Right forelimb (tissue), 1 donor: ENCODE measurements at places on chromosomes 7 and 10.

DNA sequence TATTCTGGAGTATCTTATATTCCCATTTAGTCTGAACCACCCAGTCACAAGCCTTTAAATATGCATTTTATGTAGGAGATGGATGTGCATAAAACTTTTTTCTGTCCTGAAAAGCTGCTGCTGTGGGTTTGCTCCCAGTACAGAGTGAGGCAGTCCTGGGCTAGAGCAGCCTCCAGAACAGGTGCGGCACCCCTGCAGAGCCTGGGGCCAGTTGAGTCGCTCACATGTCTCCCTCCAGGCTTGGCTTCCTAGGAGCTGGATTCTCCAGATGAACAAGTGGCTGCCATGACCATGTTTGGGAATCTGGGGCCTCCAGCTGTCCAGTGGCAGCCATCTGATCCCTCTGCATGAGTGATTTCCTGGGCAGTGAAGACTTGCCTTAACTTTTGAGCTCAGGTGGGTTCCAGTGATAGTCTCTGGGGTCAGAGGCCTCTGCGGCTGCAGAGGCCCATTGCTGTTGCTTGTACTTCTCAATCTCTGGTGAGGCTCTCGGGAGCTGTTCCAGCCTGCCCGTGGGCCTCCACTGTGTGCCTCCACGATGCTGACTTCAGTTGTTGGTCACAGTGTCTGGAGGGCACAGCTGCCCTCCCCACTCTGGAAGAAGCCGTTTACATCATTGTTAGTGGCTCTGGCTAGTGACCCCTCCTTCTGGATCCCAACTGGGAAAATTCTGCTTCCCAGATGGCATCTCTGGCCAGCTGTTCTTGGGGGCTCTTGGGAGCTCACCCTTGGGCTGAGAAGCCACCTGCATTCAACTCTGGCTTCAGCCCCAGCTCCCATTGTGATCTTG, 120.4 kb downstream of the EMX2 start:
- no peak for DNase-seq

DNA sequence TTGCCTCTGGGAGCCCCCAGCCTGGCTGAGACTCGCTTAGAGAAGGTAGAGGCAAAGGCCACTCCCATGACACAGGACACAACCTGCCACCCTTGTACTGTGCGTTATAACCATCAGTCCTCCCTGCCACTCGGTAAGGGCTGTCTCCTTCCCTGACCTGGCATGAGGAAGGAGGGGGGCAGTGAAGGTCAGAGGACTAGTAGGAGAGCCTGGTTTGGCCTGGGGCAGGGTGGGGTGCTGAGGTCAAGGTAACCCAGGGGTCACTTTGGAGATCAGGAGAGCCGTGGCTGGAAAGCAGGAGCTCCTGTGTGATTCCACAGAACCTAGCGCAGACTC, 6.9 kb upstream of the TNRC18 start:
- DNase-seq: no peak

- DNase-seq: peak; percentile 65
Measured at GRCh38 chr10:118594392-118595063, 920 bp downstream of the PRLHR start.

DNA sequence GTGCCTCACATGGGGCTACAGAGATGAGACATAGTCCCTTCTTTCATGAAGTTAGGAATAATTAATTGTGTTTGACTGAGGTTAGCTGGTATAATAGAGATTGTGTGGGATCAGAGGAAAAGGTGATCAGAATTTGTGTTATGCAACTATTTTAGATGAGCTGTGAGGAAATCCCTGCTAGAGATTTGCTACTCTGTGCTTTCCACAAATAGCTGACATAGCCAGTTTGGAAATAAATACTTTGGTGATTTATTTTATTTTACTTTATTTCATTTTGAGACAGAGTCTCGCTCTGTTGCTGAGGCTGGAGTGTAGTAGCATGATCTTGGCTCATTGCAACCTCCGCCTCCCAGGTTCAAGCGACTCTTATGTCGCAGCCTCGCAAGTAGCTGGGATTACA, 32.3 kb downstream of the ST7 start:
- no peak for DNase-seq

GRCh38 chr10:48774416-48775205, 89.9 kb downstream of the WDFY4 start:
- no peak for DNase-seq

DNA sequence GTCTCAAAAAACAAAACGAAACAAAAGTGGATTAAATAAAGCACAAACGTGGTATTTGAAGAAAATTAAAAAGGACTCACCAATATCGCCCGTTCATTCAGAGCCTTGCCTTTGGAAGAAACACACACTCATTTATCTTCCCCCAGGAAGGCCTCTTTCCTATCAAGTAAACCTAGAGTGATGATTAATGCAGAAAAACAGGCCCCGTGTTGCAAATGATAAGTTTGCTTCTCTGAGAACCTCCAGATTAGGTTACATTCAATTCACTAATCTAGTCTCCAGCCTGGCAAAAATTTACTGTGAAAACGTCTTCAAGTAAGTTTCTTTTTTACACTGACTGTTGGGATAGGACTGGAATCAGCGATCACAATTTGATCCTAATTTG, 78.0 kb upstream of the C1GALT1 start:
- no peak for DNase-seq

- DNase-seq: no peak
Measured at GRCh38 chr7:41576166-41576565, 126.7 kb downstream of the INHBA start.

DNA sequence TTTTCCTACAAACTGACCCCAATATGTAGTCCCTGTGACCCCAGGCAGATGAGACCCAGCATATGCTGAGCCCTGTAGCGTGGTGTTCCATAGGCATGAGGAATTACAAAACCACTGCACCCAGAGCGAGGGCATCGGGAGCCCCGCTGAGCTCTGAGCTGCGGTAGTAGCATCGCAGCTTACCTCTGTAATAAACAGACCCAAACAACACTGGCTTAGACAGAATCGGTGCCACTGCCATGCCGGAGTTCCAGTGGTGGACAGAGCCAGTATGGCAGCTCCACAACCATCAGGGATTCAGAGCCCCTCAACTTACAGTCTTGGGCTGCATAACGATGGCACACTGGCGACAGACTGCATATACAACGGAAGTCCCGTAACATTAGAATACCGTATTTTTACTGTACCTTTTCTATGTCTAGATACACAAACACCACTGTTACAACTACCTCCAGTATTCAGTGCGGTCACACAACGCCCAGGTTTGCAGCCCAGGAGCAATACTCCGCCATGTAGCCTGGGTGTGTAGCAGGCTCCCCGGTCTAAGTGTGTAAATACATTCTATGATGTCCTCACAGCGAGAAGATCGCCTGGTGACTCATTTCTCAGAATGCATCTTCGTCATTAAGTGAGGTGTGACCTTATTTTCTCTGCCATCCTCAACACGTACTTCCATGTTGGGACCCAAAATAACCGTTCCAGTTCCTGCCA, 68.8 kb downstream of the PROSER2 start:
- DNase-seq: no peak

- DNase-seq: no peak
Measured at GRCh38 chr10:111098679-111099437, 22.0 kb downstream of the ADRA2A start.

- DNase-seq: no peak
Measured at GRCh38 chr7:35691366-35691765, 3.6 kb downstream of the HERPUD2 start.

GRCh38 chr10:15813415-15813814, 46.9 kb downstream of the MINDY3 start:
- DNase-seq: no peak

- DNase-seq: no peak
Measured at GRCh38 chr7:150654692-150655091, 22.5 kb upstream of the GIMAP6 start.

GRCh38 chr7:38291117-38291647, 17.7 kb upstream of the TARP start:
- DNase-seq: no peak

GRCh38 chr7:20264623-20265022, 47.4 kb upstream of the MACC1 start:
- DNase-seq: no peak

DNA sequence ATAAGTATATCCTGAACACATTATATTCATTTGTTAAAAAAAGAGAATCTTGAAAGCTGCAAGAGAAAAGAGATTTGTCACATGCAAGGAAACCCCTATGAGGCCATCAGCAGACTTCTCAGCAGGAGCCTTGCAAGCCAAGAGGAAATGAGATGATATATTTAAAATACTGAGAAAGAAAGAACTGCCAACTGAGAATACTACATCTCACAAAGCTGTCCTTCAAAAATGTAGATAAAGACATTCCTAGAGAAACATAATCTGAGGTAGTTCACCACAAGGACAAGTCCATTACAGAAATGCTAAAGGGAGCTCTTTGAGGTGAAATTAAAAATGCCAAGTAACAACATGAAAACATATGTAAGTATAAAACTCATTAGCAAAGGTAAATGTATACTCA, 224.4 kb upstream of the MBL2 start:
- DNase-seq: no peak

DNA sequence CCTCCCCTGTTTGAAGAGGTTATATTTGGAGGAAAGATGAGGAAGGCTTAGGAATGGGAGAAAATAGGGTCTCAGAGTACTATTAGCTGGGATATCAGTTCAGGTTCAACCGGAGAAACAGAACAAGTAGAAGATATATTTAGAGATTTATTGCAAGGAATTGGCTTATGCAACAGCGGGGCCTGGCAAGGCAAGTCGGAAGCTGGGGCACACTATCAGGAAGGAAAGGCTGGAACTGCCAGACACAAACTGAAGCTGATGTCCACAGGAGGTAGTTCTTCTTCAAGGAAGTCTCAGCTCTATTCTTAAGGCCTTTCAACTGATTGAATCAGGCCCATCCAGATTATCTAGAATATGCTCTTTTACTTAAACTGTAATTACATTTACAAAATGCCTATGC, 939.6 kb upstream of the C7orf33 start:
- DNase-seq: no peak

- DNase-seq: no peak
Measured at GRCh38 chr7:24729365-24730017, 27.8 kb downstream of the GSDME start.

GRCh38 chr10:51321300-51321699, 247.0 kb downstream of the PRKG1 start:
- no peak for DNase-seq
